ENCODE measurements at places on chromosomes 5 and 9. TPM values are rescaled to one million over a fixed set of nuclear protein-coding genes. Genes with fewer than 3 reads are reported as not detected.

FOXD4L3 gene
- total RNA-seq = not detected

DNA sequence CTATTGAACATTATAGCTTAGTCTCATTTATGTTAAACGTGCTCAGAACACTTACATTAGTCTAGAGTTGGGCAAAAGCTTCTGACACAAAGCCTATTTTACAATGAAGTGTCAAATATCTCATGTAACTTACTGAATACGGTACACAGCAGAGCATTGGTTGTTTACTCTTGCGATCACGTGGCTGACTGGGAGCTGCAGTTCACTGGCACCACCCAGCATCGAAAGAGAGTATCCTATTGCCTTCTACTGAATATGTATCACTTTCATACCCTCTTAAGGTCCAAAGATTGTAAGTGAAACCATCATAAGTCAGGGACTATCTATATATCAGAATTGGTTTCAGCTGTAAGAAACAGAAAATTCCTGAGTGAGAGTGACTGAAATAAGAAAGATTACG lies 42.6 kb upstream of the OSMR start:
- H3K27me3 ChIP-seq = no peaks in the 10 kb centered on the region
- H3K36me3 ChIP-seq = no peaks in the 10 kb centered on the region
- H3K4me3 ChIP-seq = no peak overlapping the region
- no peak overlapping the region for H3K27ac ChIP-seq
- H3K4me1 ChIP-seq = peaks cover 18% of the 10 kb centered on the region

DNA sequence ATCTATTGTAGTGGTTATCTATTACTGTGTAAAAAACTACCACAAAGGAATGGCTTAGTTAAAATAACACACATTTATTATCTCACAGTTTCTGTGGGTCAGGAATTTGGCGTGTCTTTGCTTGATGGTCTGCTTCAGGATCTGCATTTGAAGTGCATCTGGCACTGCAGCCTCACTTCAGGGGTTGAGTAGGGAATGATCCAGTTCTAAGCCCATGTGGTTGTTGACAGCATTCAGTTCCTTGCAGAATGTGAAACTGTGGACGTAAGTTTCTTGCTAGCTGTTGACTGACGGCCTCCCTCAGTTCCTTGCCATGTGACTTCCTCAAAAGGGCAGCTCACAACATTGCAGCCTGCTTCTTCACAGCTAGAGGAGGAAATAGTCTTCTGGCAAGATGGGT lies 2.1 kb upstream of the OGN start:
- peaks cover 6% of the 10 kb centered on the region for H3K4me1 ChIP-seq
- no peaks in the 10 kb centered on the region for H3K36me3 ChIP-seq
- H3K27me3 ChIP-seq = no peaks in the 10 kb centered on the region
- H3K4me3 ChIP-seq = no peak overlapping the region
- H3K27ac ChIP-seq = no peak overlapping the region

PTGDS gene
- total RNA-seq = 89.9 TPM

DNA sequence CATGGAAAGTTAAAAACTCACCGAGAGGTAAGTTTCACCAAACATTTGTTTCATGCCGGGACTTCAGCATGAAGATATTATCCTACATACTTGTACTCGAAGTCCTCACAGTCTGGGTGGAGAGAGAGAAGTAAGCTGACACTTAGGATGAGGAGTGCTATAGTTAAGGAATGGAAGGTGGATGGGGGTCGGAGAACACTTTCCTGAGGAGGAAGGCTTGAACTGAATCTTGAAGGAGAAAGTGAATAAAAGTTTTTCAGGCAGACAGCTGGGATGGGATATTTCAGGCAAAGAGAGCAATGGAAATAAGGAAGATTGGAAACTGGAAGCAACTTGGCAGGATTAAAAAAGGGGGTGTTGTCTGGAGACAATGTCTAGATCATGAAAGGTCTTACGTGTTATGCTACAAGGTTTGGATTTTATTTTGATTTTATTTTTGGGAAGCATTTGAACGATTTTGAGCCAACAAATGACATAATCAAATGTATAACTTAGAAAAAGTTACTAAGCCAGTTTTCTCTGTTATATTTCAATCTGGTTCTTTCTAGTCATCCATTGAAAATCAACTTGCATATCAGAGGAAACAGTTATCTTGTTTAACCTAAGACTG lies 167.1 kb downstream of the PAM start:
- H3K4me3 ChIP-seq = no peak overlapping the region
- H3K27ac ChIP-seq = no peak overlapping the region
- peaks cover 2% of the 10 kb centered on the region for H3K36me3 ChIP-seq
- no peaks in the 10 kb centered on the region for H3K4me1 ChIP-seq
